ENCODE measurements at places on chromosomes 6 and 20. TPM values are rescaled to one million over a fixed set of nuclear protein-coding genes. Genes with fewer than 3 reads are reported as not detected.

DNA sequence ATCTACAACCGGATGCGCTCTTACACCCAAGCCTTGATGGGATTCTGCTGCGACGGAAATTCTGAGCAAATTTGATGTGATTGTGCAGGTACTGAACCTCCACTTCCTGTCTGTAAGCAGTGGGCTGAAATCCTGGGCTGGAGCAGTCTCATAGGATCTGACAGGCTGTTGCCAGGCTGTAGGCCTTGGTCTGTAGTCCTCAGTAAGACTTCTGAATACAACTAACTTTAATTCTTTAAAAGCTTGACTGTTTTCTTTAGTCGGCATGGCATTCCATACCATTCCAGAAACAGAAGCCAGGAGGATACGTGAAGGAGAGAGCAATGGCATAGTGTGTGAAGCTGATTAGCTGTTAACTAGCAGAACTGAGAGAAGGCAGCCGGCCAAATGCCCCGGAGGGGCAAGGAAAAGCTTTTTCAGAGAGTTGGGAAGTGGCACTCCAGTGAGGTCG, 68.3 kb downstream of the ADTRP start:
- DNase-seq = peak; percentile 28

DNA sequence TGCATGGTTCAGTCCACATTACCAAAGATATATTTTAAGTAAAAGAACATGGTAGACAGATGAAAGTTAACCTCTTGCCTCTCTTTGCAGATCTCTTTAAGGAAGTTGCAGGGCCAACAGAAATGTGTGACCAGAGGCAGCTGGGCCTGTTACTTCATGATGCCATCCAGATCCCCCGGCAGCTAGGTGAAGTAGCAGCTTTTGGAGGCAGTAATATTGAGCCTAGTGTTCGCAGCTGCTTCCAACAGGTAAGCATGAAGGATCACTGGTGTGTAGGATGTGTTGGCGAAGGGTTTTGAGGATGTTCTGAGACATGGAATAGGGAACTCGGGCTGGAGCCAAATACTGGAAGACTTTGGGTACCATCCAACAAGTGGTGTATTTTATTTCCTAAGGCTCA, 508.6 kb downstream of the UTRN start:
- DNase-seq = no peak

- DNase-seq = no peak
Measured at GRCh38 chr20:49028684-49029083, 17.4 kb upstream of the CSE1L start.

GRCh38 chr6:98672681-98673475, 161.5 kb upstream of the POU3F2 start:
- DNase-seq = no peak

DNA sequence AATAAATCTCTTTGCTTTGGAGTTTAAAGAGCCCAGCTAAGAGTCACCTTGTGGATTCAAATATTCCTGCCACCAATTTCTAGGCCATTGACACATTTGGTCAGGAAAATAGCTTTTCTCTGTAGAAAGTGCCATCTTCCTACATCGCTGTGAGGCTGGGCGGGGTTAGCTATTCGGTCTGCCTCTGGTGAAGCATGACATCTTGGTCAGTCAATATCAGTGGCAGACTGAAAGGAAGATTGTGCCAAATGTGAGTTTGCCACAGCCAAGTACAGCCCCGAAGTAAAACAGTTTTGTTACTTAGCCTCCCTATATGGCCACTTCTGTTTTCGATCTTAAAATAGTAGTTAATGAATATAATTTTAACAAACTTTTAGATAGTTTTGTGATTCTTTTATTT, 65.5 kb upstream of the FABP7 start:
- DNase-seq = no peak

- DNase-seq = no peak
Measured at GRCh38 chr6:148140772-148141557, 201.7 kb upstream of the SASH1 start.

GRCh38 chr6:67506352-67506751, 1128.7 kb upstream of the ADGRB3 start:
- no peak for DNase-seq

DNA sequence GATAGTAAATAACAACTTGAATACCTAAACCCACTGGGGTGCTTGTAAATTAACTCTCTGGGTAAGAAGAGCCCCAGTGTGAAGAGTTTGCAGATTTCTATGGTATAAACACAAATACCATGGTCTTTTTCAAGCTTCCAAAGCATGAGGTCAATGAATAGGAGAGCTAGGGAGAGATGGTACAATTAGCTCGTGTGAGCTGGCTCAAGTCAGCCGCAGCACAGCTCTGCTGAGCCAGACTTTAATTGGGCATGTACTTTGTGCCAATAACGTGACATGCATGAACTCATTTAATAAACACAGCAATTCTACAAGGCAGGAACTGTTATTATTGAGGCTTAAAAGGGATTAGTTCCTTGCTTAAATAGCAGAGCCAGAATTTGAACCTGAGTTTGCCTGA, 684.2 kb downstream of the KIF16B start:
- no peak for DNase-seq

- no peak for DNase-seq
Measured at GRCh38 chr20:35461620-35462019, 6.2 kb downstream of the CEP250 start.

DNA sequence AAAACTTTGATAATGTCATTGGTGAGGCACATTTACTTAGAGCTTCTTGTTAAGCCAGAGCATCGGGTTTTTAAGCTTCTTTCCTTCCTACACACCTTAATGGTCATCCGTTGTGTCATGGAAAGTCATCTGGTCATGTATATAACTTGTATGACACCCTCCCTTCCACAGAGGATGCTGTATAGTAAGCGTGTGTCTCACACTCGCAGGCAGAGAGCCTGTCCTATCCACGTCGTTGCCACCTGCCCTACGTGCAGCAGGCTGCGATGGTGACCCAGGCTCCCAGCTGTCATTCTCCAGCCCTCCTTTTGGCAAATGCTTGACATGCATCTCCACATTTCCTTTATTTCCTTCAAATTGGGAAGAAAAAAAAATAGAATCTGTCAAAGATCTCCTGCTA, 85.6 kb downstream of the MYB start:
- DNase-seq = no peak

DNA sequence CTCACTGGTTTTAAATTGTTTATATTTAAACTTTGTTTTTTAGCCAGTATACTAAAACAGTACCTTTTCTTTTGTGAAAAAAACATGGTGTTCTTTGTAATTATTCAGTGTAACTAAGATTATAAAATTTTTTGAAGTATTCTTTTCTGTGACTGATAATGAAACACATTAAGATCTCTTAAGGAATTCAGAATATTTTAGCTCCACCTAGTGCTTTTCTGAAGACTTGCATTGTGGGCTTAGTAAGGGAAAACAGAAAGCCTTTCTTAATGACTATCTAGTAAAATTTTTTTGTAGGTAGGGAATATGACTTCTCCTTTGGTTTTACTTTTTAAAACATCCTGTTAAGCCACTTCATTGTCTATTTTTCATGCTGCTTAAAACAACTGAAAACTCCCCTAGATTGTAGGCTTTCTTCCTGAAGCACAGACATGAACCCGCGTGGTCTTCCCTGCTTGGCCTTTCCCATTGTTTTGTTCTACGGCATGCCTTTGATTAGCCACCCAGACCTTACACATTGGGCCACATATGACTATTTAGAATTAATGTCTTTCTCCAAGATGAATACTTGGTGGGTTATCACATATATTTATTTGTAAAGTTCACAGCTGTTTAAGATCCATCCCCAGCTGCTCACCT, 72.1 kb downstream of the AFDN start:
- DNase-seq = peak; percentile 43

DNA sequence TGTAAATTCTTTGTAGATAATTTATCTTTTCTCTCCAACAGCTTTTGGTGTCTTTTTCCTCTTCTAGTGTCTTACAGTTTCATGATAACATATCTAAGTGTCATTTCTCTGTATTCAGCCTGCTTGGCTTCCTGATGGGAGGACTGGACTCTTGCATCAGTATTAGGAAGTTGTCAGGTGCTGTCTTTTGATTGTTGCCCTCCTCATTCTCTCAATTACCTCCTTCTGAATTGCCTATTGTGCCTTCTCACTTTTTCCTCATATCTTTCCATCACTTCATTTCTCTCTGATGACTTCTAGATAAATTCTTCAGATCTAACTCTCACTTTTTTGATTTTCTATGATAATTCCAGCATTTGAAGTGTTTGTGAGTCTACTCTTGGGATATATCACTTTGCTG, 154.4 kb upstream of the MLIP start:
- no peak for DNase-seq

DNA sequence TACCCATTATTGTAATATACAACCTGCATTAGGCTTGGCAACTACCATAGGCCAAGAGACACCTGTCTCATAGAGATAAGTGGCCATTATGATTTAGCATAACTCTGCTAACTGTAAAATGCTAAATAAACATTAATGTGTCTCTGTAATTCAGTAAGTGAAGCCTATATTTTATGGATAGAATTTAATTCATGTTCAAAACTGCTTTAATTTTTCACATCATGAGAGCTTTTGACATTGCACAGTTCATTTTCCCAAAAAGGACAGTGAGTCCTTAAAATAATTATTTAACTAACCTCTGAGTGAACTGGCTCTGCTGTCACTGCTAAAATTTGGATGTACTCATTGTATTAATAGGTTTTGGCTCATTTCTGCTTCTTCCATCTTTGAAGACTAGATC, 41.4 kb upstream of the TMX4 start:
- DNase-seq = no peak

DNA sequence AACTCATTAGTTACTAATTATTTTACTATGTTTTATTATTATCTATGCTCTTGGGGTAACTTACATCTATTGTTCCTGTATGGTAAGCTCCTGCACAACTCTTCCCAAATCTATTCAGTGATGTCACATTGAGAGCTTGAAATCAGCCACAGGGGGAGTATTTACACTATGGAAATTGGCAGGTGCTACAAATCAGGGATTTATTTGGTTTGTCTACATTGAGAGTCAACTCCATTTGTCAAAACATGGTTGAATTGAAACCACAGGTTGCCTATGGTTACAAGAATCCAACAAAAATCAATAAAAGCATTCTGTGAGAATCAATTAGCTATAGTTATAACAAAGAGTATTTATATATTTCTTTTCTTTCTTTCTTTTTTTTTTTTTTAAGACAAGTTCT, 3.9 kb upstream of the FITM2 start:
- no peak for DNase-seq

DNA sequence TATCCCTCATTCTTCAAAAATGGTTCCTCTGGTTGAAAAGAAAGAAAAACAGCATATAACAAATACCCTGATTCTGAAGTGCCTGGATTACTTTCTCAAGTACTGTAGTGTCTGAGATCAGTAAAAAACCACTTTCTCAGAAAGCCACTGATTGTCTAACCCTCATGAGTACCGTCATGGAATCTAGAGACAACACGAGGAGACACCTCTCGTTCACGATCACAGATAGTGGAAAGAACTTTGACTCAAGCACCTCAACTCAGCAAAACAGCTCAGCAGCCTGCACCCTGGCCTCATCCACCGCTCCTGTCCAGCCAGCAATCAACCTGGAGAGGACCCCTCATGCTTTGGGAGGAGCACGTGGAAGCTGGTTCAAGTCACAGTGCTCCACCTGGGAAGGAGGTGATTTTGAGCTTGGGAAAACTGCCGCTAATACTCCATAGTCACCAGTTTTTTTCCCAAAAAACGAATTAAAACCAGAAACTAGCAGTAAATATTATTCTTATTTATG, 1.0 kb downstream of the SCML4 start:
- DNase-seq = peak; percentile 29

- DNase-seq = no peak
Measured at GRCh38 chr6:17580518-17581048, 19.5 kb upstream of the FAM8A1 start.

DNA sequence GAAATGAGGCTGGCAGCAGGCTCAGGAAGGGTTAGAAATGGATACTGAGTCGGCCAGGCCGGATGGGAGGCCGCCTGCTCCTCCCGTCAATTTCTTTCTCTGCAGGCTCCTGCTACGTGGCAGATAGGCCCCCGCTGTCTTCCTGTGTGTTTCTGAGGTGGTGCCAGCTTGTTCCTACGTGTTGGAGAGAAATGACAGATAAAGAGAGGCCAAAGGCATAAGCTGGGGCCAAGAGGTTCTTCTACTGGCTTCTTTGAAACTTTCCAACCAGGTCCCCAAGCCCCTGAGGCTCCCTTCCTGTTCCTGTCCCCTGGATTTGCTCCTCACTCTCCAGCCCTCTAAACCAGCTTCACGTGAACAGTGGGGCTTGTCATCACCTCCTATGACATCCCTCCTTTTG, 76.8 kb downstream of the TCP11 start:
- DNase-seq = no peak

DNA sequence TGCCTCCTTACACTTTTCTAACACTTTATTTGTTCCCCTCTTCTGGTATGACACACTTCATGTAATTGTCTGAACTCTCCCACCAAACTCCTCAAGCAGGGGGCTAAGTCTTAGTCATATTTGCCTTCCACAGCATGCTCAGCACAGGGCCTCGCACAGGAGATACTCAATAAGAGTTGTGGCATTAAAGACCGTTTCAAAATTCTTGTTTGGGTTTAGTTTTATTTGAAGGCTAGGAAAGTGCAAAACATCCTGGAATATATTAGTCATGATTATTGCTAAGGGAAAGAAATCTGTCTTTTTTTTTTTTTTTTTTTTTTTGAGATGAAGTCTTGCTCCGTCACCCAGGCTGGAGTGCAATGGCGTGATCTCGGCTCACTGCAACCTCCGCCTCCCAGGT, 137.6 kb upstream of the ECI2 start:
- DNase-seq = no peak

DNA sequence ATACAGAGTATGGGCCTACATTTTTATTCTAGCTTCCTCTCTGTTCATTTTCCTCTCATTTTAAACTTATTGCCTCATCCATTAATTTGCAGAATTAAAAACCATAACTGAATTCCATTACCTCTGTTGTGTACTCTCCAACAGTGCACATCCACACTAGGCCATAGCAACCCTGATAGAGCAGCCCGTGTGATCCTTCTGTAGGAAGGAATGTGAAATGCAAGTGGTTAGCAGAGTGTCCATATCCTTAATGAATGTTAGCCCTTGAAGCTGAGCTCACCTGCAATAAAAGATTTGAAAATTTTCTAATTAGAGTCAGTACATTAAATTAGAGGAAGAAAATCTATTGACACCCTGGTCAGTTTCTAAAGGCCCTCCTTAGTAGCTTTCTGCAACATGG, 6.5 kb upstream of the GRIK2 start:
- DNase-seq = no peak

DNA sequence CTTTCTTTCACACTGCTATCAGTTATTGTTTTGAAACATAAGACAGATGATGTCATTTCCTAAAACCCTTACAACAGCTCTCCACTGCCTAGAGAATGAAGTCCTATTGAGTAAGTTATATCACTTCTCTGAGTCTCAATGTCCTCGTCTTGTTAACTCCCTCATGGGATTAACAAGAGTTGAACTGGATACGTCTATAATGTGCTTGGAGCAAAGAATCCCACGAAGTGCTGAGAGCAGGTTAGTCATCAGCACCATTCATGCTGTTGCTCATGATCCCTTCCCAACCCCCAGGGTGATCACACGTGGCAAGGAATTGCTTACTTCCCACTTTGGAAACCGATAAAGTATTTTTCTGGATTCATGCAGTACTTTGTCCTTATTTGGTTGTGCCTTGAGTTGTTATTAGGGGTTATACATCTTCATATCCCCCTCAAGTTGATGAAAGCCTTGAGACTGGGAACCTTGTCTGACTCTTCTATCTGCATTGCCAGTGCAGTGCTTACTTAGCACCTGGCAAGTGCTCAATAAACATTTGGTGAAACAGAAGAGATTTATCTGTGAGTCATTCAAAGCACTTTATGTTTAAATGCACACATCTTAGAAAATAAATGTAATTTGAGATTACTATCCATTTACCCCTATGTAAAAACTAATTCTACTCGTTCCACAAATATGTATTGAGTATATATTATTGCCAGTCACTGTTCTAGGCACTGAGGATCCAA, 487.5 kb downstream of the EPM2A start:
- DNase-seq = no peak

Gene ULBP2
- 9.7 TPM for total RNA-seq

Gene PLCB4
- 0.94 TPM for total RNA-seq

Gene MOG
- not detected for total RNA-seq
